T-helper 1 cell (primary cell): ENCODE measurements at places on chromosomes 12 and 14.

GRCh38 chr12:38488866-38489265 lies 172.3 kb downstream of the ALG10B start:
- DNase-seq = no peak

DNA sequence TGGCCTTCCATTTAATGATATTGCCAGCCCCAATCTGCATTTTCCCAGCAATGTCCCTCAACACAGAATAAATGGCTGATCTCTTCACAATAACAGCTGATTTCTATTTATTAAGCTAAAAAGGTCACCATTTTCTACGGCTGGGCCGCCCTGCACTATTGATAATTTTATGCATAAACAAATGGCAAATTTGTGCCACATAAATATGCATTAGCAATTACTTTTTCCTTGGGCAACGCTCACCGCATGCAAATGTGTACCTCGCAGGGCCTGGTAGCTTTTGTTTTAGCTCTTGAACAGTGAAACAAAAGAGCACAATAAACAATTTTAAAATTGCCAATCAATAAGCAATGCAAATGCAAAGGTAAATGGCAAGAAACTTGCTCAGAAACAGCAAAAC lies 331.9 kb upstream of the SOX5 start:
- DNase-seq = no peak

- DNase-seq = no peak
Measured at GRCh38 chr12:120453977-120454376, 7.7 kb downstream of the GATC start.

DNA sequence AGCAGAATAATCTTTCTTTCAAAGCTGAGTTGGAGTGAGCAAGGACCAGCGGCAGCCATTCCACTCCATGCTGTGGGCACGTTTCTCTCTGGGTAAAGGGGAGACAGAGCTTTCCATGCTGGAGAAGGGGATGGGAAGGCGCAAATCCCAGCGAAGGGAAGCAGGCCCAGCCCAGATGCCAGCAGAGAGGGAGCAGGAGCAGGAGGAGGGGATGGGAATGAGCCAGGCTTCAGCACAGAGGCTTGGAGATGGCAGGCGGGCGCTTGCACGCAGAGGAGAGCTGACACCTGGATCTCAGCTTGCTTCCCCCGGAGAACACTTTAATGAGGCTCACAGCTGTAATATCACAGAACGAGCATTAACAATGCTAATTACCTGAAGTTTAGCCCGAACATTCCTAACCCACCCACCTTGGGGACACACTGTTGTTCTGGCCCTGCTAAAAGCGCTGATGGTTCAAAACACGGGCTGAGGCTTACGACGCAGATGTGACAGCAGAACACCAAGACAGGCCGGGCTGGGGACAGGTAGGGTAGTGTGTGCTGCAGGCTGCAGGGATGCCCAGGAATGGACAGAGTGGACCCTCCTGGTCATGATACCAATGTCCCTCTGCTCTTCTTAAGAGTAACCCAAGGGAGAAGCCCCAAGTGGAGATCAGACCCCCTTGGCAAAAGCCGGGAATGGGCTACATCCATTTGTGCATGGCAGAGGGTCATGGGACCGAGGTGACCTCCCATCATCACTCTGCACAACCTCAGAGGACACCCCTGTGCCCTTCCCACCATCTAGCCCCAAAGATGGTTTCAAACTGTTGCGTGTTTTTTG lies 288.6 kb downstream of the DPF3 start:
- DNase-seq = no peak

DNA sequence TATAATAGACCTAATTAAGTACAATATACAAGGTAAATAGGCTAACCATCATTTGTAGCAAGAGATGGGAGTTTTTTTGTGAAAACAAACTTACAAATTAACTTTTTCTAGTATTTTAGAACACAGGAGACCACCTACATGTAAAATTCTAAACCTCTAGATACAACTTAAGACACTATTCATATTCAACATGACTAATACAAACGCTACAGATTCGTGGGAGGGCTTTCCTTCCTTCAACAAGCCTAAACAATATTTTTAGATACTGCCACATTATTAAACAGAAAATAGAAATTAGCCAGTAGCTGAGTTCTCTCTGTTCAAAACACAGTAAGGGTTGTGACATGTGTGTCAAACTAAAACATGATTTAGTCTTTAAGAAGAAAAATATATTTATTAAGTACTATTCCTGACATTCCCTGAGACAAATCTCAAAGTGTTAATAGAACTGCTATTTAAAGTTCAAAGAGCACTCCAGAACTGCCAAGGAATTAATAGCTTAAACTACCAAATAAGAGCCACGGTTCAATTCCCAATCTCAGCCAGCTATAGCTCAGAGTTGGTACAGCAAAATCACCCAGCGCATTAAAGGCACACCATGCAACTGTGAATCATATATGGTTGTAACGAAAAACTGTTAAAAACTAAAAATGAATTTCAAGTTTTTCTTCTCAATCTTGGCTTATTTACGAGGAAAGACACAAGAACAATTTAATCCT lies 10.7 kb downstream of the MED13L start:
- DNase-seq = no peak

GRCh38 chr14:30085943-30086342 lies 158.3 kb upstream of the PRKD1 start:
- DNase-seq = no peak

DNA sequence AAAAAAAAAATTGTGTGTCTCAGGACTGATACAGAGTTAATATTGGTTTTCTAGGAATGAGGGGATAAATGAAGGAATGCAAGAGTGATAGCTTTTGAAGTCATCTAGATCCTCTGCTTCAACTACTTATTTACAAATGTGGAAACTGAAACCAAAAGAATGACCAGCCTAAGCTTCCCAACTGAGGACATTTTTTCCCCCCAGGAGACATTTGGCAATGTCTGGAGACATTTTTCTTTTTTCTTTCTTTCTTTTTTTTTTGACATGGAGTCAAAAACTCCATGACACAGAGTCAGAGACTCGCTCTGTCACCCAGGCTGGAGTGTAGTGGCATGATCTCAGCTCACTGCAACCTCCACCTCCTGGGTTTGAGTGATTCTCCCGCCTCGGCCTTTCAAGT lies 15.3 kb downstream of the DLK1 start:
- no peak for DNase-seq

GRCh38 chr14:100591453-100592371 lies 4.5 kb upstream of the BEGAIN start:
- DNase-seq = no peak

- no peak for DNase-seq
Measured at GRCh38 chr14:103725739-103726395, 10.3 kb downstream of the ZFYVE21 start.

DNA sequence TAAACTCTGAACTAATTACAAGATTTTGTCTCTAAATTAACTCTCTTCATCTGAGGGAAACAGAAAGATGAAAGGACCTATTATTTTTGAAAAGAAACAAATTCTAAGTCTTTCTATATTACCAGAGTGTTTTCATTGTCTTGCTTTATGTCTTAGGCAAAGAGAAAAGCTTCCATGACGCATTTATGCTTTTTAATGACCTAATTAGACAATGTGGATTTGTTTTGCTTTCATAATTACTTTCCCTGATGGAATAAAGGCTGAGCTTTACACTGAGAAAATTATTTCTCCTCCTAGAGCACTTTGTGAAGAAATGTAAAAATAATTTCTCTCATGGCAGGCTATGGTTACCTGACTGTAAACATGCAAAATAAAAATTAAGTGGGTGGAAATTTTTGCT lies 138.0 kb upstream of the SLCO1C1 start:
- no peak for DNase-seq

DNA sequence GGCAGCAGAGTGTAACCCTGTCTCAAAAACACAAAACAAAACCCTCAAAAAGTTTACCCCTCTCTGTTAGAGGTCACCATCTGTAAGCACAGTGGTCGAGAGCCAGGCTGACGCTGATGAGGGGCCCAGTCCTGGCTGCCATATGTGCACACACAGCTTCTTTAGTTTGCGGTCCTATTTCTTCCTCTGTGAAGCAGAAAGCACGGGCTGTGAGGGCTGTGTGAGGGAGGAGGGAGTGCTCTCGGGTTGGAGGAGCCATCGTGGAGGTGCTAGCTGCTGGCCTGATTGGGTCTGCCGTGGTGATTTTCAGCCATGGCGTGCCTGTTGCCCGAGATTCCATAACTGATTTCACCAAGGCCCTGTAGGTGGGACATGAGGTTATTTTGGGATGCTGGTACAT lies 3.5 kb downstream of the ULK1 start:
- DNase-seq = no peak

DNA sequence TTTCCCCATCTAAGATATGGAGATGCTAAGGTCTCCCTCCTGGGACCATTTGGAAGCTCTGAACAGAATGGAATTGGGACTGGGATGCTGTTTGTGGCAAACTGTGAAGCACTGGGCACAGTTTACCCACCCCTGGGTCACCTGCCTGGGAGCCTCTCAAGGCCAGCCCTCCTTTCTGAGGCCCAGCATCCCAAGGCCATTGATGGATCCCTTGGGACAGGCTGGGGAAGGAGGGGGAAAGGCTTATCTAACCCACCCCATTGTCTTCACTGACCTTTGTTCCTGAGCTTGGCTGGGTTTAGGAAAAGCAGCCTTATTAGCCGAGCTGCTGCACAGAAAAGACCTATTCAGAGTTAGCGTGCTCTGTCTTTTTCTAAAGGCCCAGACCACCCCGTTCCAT lies 5.2 kb downstream of the CCDC85C start:
- DNase-seq = no peak

DNA sequence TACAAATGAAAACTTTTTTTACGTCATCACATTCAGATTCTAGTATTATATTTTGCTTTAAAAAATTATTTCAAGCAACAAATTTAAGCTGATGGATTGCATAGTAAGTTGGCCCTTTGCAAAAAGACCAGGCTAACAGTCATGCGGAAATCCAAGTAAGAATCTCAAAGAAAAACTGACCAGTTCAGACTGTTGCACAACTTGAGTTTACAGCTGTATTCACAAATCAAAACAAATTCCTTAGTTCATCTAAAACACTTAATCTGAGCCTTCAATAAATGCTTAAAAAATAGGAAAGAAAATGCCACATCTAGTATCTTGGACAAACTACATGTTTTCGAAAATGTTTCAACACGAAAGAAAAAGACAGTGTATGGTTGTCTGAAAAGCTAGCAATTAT lies 847 bp downstream of the CCDC59 start:
- no peak for DNase-seq

DNA sequence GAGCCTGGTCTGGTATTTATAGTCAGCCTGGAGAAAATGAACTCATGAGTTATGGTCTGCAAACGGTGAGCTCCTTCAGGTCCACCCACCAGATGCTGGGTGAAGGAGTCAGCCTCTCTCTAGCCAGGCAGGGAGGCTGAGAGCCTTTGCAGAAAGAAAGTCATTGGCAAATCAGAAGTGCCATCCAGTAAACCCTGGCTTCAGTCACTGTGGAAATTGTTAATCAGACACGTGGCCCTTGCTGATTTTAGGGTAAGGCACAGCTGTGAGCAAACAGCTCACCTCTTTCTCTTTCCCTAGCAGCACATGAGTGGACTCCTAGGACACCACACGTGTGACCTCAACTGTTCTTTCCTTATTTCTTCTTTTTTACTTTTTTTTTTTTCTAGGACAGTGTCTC lies 44.9 kb downstream of the CHST11 start:
- DNase-seq = no peak

- DNase-seq = no peak
Measured at GRCh38 chr14:24232645-24233537, at the start of gene GMPR2. Gene GMPR2, plus strand, starts transcription at chr14:24232929. Its CDS starts 325 bp downstream, at chr14:24233254.

- DNase-seq = no peak
Measured at GRCh38 chr12:83954956-83955601, 957.5 kb downstream of the SLC6A15 start.

DNA sequence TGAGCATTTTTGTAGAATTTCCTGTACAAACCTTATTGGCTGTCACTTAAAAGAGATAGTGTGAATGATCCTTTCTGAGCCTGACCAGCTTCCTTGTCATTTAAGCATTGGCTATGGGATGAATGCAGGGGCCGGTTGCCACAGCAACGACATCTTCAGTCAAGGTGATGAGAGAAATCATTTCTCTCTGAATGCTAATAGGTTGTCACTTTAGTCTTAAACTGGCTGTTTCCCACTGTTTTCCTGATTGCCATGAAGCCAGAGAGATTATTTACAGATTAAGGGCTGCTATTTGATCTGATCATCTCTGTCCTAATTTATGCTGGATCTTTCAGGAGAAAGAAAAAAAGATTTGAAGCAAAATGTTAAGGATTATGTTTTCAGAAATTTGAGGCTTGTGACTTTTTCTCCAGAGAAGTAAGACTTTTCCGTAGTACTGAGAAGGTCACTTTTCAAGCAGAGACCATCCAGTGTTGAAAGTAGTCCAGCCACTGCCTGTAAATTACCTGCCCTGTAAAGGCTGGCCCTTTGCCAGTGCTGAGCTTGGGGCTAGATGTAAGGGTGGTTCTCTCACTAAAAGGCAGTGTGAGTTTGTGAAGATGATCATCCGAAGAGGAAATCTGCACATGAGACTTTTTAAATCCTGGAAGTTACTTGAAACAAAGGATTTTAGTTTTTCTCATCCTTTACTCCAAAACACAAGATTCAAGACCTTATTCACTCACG lies 235.6 kb downstream of the DACT1 start:
- DNase-seq = no peak

DNA sequence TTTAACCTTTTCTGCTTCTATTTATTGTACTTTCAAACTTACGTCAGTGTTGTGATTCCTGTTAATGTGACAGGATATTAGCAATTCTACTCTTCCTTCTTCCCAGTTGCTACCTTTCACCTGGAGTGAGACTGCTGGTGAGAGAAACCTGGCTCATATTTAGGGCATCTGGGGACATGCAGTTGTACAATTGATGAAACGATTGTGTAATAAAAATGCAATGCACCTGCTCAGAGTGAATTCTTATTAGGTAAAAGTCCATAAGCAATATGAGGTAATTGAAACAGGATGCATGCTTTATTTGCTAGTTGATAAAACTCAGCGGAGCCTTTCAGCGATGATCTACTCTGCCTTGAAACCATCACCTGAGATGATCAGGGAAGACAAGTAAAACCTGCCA lies 116.1 kb upstream of the FBXO33 start:
- DNase-seq = no peak

DNA sequence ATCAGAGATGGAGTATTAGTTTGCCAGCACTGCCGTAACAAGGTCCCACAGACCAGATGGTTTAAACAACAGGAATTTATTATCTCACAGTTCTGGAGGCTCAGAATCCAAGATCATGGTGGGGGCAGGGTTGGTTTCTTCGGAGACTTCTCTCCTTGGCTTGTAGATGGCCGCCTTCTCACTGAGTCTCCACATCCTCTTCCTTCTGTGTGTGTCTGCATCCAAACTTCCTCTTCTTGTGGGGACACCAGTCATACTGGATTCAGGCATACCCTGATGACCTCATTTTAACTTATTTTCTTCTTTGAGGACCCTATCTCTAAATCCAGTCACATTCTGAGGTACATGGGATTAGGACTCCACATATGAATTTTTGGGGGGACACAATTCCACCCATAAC lies 455.5 kb downstream of the RGS6 start:
- DNase-seq = no peak

DNA sequence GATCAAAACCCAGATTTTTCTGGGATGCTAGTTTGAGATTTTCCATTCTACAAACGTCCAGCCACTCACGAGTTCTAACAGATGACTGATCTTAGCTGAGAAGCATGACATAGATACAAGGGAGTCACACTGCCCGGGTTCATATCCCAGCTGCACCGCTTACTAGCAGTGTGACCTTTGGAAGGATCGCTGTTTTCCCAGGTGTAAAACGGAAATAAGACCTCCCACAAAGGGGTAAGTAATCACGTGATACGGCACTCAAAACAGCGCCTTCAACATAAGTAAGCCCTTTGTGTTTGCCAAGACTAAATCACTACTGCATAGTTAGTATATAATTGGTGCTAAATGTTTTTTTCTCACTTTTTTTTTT lies 624 bp upstream of the PWP1 start:
- no peak for DNase-seq

GRCh38 chr14:67982711-67983608 lies 163.4 kb downstream of the RAD51B start:
- no peak for DNase-seq
